Stimulated activated CD8-positive, alpha-beta memory T cell treated with anti-CD3 and anti-CD28 coated beads, Interleukin-4, amount 100 ng/mL, for 1 hour (primary cell): ENCODE measurements at places on chromosomes 7 and 10.
A peak's percentile ranks its signal among the peaks of the same experiment; 100 is the strongest.

GRCh38 chr10:63260860-63261251 is 127.7 kb downstream of the NRBF2 start:
- DNase-seq, result no peak

DNA sequence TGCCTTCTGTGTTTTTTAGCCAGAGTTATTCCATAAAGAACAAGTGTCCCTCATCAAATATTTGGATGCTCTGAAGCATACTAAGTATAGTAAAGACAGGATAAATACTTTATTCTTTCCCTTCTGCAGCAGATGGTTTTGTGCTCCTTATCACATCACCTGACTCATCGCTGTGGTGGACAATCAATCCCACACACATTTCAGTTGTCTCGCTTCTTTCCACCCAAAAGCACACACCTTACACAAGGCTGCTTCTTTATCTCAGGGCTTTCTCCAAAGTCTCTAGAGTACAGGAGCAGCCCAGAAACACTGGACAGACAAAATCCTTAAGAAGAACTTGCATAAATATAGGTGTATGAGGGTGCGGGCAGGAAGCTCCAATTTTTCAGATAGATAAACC is 43.4 kb downstream of the IGF2BP3 start:
- no peak for DNase-seq

- no peak for DNase-seq
Observed at GRCh38 chr7:155860840-155861479, 48.7 kb upstream of the SHH start.

GRCh38 chr10:81116201-81116600 is 578.5 kb downstream of the SH2D4B start:
- no peak for DNase-seq

DNA sequence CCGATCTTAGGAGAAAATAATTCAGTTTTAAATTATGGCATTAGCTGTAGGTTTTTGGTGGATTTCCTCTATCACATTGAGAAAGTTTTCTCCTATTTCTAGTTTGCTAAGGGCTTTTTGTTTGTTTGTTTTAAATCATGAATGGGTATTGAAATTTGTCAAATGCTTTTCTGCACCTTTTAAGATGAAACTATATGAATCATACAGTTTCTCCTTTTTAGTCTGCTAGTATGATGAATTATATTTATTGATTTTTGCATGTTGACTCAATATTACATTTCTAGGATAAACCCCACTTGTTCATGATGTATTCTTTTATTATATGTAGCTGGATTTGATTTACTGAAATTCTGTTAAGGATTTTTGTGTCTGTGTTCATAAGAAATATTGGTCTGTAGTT is 70.3 kb upstream of the PIP4K2A start:
- DNase-seq, result no peak

GRCh38 chr10:110411047-110411410 is 86.7 kb upstream of the DUSP5 start:
- DNase-seq, result no peak

GRCh38 chr10:79434821-79435251 is 10.6 kb downstream of the ZCCHC24 start:
- no peak for DNase-seq

GRCh38 chr7:41809940-41810576 is 107.2 kb upstream of the INHBA start:
- no peak for DNase-seq

DNA sequence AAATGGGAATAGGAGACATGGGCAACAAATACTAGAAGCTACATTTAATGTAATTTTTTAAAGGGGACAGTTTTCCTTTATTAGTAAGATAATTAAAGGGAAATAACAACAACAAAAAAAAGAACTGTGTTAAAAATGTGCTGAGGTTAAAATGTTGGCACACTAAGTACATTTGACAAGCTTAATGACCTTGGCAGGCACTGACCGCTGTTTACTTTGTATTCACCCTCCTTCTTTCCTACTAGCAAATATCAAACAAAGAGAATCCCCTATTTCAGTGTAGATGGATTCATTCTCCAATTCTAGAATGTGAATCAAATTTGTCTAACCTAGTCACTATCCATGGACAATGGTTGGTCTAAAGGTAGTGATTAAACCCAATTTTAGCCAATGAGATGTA is 77.5 kb upstream of the TOMM7 start:
- DNase-seq, result no peak

DNA sequence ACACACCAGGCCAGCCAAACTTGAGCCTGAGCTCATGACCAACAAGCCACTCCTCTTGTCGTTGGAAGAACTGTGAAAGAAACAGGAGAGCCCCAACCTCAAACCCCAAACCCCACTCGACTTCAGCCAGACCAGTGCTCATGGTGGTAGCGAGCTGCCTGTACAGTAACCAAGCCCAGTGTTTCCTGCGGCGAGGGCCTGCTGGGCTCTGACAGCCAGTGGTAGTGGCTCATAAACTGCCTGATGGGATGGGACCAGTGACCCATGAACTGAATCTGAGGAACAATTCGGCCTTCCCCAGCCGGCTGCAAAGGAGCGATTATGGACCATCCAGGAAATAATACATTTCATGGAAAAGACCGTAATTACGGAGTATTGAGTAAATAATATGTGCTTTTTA is 191.9 kb downstream of the RPS24 start:
- no peak for DNase-seq

DNA sequence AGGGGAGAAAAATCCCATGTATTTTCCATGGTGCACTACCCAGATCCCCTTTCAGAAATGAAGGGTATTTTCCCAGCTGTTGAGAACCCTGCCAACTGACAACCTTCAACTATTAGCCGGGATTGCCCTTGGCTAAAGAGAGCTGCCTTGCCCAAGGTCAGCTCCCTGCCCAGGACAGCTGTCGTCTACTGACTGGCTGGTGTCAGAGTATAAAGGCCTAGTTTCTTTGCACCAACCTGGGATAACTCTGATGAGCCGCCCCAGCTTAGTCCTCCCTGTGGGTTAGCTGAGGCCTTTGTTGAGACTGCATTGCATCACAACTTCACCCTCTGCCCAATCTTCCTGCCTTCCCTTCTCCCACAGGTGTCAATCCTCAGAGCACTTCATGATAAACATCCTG is 147.2 kb upstream of the RHEB start:
- no peak for DNase-seq

- DNase-seq, result no peak
Observed at GRCh38 chr7:91569728-91570457, 305.7 kb downstream of the FZD1 start.

GRCh38 chr10:80694930-80695329 is 157.2 kb downstream of the SH2D4B start:
- no peak for DNase-seq

DNA sequence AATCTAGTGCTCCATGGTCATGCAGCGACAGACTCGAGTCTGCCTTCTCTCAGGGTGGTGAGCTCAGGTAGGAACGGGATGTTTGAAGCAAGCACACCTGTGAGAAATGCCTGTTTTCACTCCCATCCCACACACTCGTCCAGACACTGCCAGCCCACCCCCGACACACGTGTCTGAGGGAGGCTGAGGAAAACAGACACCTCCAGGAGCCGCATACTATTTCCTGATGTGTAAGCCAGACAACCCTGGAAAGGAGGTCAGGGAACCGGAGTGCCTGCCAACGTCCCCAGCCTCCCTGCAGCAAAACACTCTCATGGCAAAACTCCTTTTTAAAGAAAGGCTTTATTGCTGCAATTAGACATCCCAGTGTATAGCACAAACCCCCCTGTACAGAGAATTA is 80.2 kb downstream of the ALOX5 start:
- DNase-seq, result no peak

DNA sequence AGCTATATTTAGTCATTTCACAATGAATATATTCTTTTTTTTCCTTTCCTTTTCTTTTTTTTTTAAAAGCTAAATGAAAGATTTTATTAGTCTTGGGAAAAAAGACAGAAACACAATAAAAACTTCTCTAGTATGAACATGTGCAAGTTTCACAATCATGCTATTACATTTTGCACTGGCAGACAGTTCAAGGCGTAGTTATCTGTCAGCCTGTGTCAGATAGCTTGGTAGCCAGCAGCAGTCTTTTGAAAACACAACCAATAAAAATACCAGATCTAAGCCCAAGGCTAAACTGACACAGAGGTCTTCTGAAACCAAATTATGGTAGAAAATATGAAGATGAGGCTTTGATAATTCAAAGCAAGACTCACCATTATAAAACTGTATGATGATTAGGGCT is 205.8 kb upstream of the TEX47 start:
- no peak for DNase-seq

DNA sequence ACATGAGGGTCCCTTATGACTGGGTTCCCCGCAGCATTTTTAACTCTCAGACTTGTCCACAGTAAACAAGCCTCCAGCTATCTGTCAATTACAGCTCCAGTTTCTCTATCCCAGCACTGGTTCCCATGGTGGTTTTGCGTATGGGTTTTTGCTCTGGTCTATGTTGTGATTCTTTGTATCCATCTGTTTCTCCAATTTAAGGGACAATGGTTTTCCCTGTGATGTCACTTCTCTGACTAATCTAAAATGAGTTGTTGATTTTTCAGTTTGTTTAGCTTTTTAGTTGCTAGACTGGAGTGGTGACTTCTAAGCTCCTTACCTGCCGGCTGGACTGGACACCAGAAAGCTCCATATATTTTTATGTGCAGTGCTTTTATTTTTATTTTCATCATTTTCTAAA is 303.7 kb downstream of the INHBA start:
- no peak for DNase-seq

- DNase-seq, result no peak
Observed at GRCh38 chr7:41039386-41039953, 663.4 kb downstream of the INHBA start.

GRCh38 chr7:121372376-121373010 is 23.6 kb downstream of the FAM3C start:
- DNase-seq, result no peak

- no peak for DNase-seq
Observed at GRCh38 chr7:106986450-106986977, 58.0 kb upstream of the PRKAR2B start.

DNA sequence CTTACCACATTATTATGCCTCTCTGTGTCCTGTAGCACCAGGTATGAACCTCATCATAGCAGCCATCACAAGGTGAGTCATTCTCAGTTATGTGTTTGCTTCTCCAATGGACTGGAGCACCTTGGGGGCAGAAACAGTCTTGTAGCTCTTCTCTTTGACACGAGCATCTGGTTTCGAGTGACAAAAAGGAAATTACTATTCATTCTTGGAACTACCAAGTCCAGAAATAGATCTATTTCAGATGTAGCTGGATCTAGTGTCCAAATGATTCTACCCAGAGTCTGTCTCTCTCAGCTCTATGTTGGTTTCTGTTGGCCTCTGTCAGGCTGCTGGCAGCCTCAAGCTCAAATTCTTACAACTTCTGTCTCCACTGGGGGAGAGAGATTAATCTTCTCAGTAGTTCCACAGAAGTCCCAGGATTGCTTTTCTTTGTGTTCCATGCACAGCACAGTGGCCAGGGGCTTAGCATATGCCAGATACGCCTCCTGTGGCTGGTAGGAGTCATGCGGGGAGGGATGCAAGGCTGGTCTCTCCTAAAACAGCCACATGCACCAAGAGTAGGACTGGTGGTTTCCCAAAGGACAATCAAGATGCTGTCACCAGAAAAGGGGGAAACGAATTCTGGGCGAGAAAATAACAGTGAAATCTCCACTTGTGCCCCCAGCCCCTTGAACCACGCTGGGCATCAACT is 37.2 kb upstream of the PAPSS2 start:
- DNase-seq, result no peak

- DNase-seq, result peak; percentile 64
Observed at GRCh38 chr7:142782922-142783900, 12.4 kb downstream of the PRSS2 start.

GRCh38 chr7:44191171-44191570 is 1.9 kb upstream of the GCK start:
- DNase-seq, result no peak

DNA sequence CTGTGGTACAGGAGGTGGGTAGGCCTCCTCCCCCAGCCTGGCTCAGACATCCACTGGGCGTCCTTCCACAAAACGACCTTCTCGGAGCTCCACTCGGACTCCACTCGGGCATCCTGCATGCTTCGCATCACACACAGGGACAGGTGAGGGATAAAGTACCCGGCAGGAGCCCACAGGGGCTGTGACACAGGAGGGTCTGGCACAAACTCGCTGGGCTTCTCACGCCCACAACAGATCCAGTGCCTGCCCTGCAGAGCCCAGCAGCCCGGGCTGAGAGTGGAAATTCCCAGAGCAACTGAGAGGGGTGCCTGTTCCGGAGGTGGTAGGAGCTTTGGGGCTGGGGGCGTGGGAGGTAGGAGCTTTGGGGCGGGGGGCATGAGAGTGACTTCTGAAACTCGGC is 108.4 kb downstream of the MKI67 start:
- no peak for DNase-seq

- no peak for DNase-seq
Observed at GRCh38 chr10:7033031-7033430, 377.8 kb downstream of the SFMBT2 start.

DNA sequence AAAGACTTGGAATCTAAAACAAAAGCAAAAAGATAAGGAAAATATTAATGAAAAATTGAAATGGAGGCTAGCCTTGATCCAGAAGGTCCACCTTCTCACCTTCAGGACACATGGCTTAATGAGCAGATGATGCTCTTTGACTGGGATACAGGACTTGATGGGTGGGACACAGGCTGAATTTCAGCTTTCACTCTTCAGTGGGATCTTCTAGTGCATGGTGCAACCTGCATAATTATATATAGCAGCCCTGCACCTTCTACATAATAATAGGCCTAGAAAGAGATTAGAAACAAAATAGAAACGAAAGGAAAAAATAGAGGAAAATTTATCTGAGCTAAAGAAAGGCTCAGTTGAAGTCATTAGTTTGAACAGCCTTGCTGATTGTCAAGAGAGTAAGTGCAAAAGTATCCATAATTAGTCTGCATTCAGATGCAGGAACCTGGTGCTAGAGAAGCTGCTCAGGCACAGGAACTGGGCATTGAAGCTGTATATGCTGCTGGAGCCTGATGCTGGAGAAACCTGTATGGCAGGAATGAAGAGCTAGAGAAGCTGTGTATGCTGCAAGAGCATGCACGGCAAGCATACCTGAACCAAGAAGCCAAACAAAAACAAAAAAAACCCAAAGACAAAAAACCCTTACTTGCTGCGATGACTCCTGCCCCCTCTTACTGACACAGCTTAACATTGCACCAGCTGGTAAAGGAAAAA is 19.4 kb downstream of the MKLN1 start:
- DNase-seq, result no peak

GRCh38 chr10:93390306-93391090 is 91.6 kb downstream of the MYOF start:
- no peak for DNase-seq

GRCh38 chr10:34638406-34639054 is 176.6 kb downstream of the PARD3 start:
- DNase-seq, result peak; percentile 20

- DNase-seq, result no peak
Observed at GRCh38 chr7:632831-633210, 93.7 kb upstream of the DNAAF5 start.

- DNase-seq, result no peak
Observed at GRCh38 chr7:1081931-1082401, 5.9 kb upstream of the GPER1 start.

GRCh38 chr10:5443429-5443828 is 31.1 kb downstream of the NET1 start:
- DNase-seq, result no peak
